ENCODE measurements at places on chromosomes 3 and 15. TPM values are rescaled to one million over a fixed set of nuclear protein-coding genes. Genes with fewer than 3 reads are reported as not detected.

Gene STARD9
- 25.8 TPM for total RNA-seq

Gene SCAANT1
- not detected for total RNA-seq

Gene RSRC1
- total RNA-seq, result 76.9 TPM

Gene ACKR2
- not detected for total RNA-seq

Gene HDAC11
- 13.0 TPM for total RNA-seq

Gene CSPG4
- 181 TPM for total RNA-seq
